ENCODE measurements at places on chromosomes 4 and X.

DNA sequence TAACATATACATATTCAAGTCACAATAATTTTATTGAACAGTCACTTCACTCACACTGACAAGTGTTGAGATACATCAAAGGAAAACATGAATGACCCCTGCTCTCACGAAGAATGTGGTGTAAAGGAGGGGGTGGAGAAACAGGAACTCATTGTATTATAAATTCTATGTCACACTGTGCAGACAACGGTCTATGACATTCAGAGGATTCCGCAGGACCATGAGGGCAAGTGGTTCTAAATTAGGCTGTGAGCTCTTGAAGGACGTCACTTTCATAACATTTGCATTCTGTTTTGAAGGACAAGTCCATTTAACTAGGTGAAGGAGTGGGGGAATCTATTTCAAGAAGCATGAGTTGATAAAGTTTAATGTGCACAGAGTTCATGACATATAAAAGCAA is 415.2 kb upstream of the HS3ST1 start:
- no peak overlapping the region for H3K4me3 ChIP-seq
- no peaks in the 10 kb centered on the region for H3K36me3 ChIP-seq
- no peak overlapping the region for H3K27ac ChIP-seq
- H3K27me3 ChIP-seq = no peaks in the 10 kb centered on the region

- H3K4me1 ChIP-seq = peaks cover 9% of the 10 kb centered on the region
- no peaks in the 10 kb centered on the region for H3K36me3 ChIP-seq
- H3K4me3 ChIP-seq = peak overlapping the region; percentile 88
- H3K27ac ChIP-seq = peak overlapping the region; percentile 95
- H3K27me3 ChIP-seq = peaks cover 4% of the 10 kb centered on the region
Measured at GRCh38 chr4:139175646-139176301, 1.2 kb downstream of the ELF2 start.

GRCh38 chr4:37802068-37802666 is 24.3 kb upstream of the PGM2 start:
- no peaks in the 10 kb centered on the region for H3K36me3 ChIP-seq
- no peak overlapping the region for H3K27ac ChIP-seq
- H3K27me3 ChIP-seq = no peaks in the 10 kb centered on the region
- no peaks in the 10 kb centered on the region for H3K4me1 ChIP-seq
- no peak overlapping the region for H3K4me3 ChIP-seq
- peak; percentile 77 for DNase-seq

DNA sequence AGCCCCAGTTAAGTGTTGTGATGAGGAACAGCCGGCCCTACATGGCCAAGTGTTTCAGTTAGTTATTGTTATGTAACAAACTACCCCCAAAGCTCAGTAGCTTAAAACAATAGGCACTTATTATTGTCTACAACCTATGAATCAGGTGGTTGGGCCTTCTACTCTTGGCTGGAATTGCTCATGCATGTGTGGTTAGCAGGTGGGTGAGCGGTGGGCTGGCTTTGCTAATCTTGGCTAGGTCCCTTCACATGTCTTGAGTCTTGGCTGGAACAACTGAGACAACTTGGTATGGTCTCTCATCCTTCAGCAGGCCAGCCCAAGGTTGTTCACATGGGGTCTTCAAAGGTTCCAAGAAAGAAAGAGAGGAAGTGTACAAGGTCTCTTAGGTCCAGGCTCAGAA is 54.5 kb upstream of the CHRNA9 start:
- no peak overlapping the region for H3K4me3 ChIP-seq
- H3K36me3 ChIP-seq = no peaks in the 10 kb centered on the region
- DNase-seq = no peak
- peaks cover 2% of the 10 kb centered on the region for H3K4me1 ChIP-seq
- H3K27ac ChIP-seq = no peak overlapping the region

- no peak overlapping the region for H3K27ac ChIP-seq
- H3K4me1 ChIP-seq = peaks cover 16% of the 10 kb centered on the region
- no peak for DNase-seq
- no peak overlapping the region for H3K4me3 ChIP-seq
Measured at GRCh38 chr4:3310301-3311094, 17.7 kb downstream of the RGS12 start.

DNA sequence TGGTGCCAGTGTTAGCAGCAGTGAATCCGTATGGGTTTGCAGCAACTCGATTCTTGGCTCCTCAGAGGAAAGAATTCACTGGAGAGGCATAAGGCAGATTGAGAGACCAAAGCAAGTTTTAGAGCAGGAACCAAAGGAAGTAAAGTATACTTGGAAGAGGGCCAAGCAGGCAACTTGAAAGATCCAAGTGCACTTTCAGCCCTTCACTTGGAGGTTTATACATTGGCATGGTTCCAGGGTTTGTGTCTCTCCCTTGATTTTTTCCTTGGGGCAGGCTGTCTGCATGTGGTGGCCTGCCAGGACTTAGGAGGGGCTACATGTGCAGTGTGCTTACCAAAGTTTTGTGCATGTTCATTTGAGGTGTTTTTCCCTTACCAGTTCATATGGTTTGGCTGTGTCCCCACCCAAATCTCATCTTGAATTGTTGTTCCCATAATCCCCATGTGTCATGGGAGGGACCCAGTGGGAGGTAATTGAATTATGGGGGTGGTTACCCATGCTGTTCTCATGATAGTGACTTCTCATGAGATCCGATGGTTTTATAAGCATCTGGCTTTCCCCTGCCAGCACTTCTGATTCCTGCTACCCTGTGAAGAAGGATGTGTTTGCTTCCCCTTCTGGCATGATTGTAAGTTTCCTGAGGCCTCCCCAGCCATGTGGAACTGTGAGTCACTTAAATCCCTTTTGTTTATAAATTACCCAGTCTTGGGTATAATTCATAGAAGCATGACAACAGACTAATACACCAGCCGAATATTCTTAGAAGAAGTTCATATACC is 86.2 kb upstream of the TSPAN5 start:
- peaks cover 36% of the 10 kb centered on the region for H3K4me1 ChIP-seq
- H3K27me3 ChIP-seq = no peaks in the 10 kb centered on the region
- no peak for DNase-seq
- no peaks in the 10 kb centered on the region for H3K36me3 ChIP-seq
- H3K27ac ChIP-seq = no peak overlapping the region
- no peak overlapping the region for H3K4me3 ChIP-seq

GRCh38 chr4:120611092-120611491 is 311.4 kb downstream of the PRDM5 start:
- H3K4me1 ChIP-seq = no peaks in the 10 kb centered on the region
- H3K4me3 ChIP-seq = no peak overlapping the region
- peaks cover 8% of the 10 kb centered on the region for H3K36me3 ChIP-seq
- DNase-seq = no peak
- H3K27ac ChIP-seq = no peak overlapping the region
- no peaks in the 10 kb centered on the region for H3K27me3 ChIP-seq

DNA sequence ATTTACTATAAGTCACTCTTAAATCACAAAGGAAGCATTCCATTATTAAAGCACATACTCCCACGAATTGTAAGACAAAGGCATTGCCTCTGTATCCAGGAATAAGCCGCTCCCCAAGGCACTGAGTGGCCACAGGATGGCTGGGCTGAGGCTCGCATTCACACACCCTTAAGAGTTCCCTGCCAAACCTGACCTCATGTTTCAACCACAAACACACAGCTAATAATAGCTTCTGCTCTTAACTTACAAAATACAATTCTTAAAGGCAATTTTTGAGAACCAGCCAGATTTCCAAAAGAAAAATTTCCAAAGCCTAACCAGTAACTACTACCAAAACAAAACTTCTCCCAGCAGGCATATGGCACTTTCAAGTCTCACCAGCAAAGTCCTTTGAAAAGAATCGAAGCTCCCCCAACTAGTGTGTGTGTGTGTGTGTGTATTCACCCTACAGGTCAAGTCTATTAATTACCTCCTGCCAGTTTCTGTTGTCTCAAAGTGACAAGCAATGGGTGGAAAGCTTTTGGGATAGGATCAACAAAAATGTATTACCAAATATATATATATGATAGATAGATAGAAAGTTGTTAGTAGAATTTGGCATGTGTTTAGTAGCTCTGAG is 36.0 kb downstream of the ARHGAP6 start:
- H3K4me1 ChIP-seq = no peaks in the 10 kb centered on the region
- no peaks in the 10 kb centered on the region for H3K36me3 ChIP-seq
- no peak overlapping the region for H3K27ac ChIP-seq
- DNase-seq = no peak

- DNase-seq = no peak
- no peaks in the 10 kb centered on the region for H3K27me3 ChIP-seq
- no peaks in the 10 kb centered on the region for H3K36me3 ChIP-seq
- no peaks in the 10 kb centered on the region for H3K4me1 ChIP-seq
- no peak overlapping the region for H3K4me3 ChIP-seq
Measured at GRCh38 chr4:176638992-176639391, 153.7 kb downstream of the VEGFC start.

DNA sequence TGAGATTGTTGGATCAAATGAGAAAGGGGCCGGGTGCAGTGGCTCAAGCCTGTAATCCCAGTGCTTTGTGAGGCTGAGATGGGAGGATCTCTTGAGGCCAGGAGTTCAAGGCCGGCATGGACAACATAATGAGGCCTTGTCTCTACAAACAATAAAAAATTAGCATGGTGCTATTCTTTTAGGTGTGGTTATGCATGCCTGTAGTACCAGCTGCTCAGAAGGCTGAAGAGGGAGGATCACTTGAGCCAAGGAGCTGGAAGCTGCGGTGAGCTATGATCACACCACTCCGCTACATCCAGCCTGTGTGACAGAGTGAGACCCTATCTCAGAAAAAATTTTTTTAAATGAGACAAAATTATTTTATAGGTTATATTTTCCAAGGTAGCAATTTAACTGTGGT is 49.7 kb upstream of the TMEM150C start:
- no peaks in the 10 kb centered on the region for H3K36me3 ChIP-seq
- peaks cover 7% of the 10 kb centered on the region for H3K4me1 ChIP-seq
- H3K27me3 ChIP-seq = no peaks in the 10 kb centered on the region
- no peak overlapping the region for H3K27ac ChIP-seq
- no peak for DNase-seq
- H3K4me3 ChIP-seq = no peak overlapping the region

- H3K27ac ChIP-seq = no peak overlapping the region
- no peaks in the 10 kb centered on the region for H3K36me3 ChIP-seq
- no peaks in the 10 kb centered on the region for H3K4me1 ChIP-seq
- no peaks in the 10 kb centered on the region for H3K27me3 ChIP-seq
Measured at GRCh38 chr4:108850219-108850649, 87.4 kb upstream of the ETNPPL start.

- no peaks in the 10 kb centered on the region for H3K36me3 ChIP-seq
- no peak overlapping the region for H3K27ac ChIP-seq
- no peak for DNase-seq
- H3K4me3 ChIP-seq = no peak overlapping the region
Measured at GRCh38 chr4:62156205-62156604, 956.1 kb downstream of the ADGRL3 start.

GRCh38 chr4:117455088-117455487 is 369.7 kb upstream of the TRAM1L1 start:
- no peak overlapping the region for H3K27ac ChIP-seq
- no peak for DNase-seq
- no peak overlapping the region for H3K4me3 ChIP-seq
- no peaks in the 10 kb centered on the region for H3K4me1 ChIP-seq
- H3K27me3 ChIP-seq = no peaks in the 10 kb centered on the region

DNA sequence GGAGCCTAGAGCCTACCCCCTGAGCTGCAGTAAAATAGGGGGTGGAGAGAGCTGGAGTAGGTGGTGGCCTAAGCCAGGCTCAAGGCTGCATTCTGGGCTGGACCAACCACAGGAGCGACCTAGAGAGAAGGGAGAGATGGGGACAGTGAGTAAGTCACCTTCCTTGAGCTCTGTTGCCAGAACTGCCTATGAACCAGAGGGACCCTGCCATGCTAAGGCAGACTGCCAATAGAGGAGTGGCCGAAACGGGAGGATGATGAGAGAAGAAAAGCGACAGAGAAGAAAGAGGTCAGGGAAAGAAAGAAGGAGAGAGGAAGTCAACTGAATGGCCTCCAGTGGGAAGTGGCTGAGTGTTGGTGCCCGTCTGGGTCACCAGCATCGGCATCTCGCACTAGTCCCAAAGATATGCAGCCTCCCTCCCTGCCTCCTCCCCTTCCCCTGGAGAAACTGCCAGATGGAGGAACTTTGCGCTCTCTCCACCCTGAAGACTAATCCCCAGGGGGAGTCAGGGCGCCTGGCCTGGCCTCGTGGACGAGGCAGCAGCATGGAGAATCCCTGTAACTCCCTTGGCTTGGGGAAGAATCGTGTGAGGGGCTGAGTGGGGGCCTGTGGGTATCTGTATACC is 28.8 kb downstream of the ELF4 start:
- H3K4me3 ChIP-seq = no peak overlapping the region
- DNase-seq = no peak
- H3K27me3 ChIP-seq = no peaks in the 10 kb centered on the region
- no peaks in the 10 kb centered on the region for H3K36me3 ChIP-seq
- no peaks in the 10 kb centered on the region for H3K4me1 ChIP-seq

DNA sequence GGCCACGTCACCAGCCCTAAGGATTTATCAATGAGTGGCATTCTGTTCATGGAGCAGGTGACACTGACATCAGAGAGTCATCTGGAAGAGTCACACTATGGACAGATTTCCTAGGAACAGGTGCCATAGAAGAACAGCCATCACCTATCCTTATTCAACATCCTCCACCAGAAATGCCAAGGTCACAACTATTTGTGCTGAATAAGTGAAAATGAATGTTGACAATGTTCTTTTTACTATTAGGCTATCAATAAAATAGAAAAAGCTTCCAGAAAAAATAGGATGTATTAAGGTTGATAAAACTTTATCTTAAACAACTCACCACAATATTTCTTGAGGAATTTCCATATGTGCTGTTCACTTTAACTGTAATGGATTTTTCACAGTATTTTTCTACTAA is 62.9 kb downstream of the HAUS3 start:
- H3K4me1 ChIP-seq = no peaks in the 10 kb centered on the region
- DNase-seq = no peak
- H3K27me3 ChIP-seq = no peaks in the 10 kb centered on the region

DNA sequence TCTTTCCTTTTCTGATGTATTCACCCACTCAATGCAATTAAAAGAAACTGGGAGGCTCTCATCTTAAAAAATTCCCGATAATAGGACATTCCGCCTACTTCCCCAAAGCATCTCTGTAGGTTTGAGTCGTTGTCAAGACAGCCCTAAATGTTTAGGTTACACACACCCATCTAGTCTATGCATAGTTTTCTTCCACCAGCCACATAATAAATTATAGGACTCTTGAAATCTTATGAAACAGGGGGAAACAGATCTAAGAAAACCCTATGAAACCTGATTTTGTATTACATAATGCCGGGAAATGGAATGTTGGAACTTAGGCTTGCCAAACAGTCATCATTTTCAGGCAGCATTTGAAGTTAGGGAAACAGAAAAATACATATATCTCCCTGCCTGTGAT is 150.0 kb downstream of the PRKX start:
- H3K36me3 ChIP-seq = no peaks in the 10 kb centered on the region
- H3K4me3 ChIP-seq = no peak overlapping the region
- H3K27ac ChIP-seq = no peak overlapping the region
- H3K4me1 ChIP-seq = no peaks in the 10 kb centered on the region

DNA sequence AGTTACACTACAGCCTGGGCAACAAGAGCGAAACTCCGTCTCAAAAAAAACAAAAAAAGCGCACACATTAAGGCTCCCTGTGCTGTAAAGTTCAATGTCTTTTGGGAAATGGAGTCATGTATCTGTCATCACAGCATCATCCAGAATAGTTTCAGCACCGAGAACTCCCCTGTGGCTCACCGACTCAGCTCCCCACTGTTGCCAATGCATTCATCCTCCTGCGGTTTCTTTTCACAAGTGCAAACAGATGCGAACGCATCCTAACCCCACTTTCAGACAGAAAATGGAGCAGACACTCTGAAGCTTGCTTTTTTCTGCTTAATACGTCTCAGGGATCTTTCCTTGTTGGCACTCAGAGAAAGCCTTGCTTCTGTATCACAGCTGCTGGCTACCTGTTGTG is 13.8 kb upstream of the SH3TC1 start:
- H3K27me3 ChIP-seq = no peaks in the 10 kb centered on the region
- no peak overlapping the region for H3K4me3 ChIP-seq

- H3K27ac ChIP-seq = no peak overlapping the region
- no peaks in the 10 kb centered on the region for H3K36me3 ChIP-seq
- no peaks in the 10 kb centered on the region for H3K4me1 ChIP-seq
- H3K27me3 ChIP-seq = no peaks in the 10 kb centered on the region
- H3K4me3 ChIP-seq = no peak overlapping the region
Measured at GRCh38 chr4:162683659-162684370, 482.9 kb downstream of the NAF1 start.
